CD8-positive, alpha-beta T cell (primary cell): ENCODE measurements at places on chromosomes 2 and 18.

DNA sequence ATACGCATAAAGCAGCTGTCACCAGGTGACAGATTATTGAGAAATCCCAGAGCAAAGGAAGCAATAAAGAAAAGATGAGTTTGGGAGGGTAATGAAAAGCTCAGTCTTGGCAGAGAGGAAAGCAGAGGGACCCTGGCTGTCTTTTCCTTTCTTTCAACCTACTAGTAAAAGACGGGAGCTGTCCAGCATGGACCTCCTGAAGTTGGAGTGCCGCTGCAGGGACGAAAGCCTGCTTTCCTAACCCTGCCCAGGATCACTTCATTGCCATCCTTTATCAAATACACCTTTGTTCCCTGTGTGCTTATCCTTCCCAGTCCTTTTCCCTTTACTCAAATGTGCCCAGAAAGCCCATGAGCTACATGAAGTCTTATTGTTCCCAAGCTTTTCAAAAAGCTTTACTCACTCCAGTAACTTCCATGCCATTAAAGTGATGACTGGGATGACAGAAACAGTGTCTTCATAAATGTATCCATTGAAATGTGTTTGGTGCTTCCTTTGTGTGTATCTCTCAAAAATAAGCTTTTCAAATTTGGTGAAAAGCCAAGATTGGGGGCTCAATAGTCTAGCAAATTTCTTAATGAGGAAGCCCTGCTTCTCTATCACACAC, 3.7 kb upstream of the SPR start:
- DNase-seq: no peak

DNA sequence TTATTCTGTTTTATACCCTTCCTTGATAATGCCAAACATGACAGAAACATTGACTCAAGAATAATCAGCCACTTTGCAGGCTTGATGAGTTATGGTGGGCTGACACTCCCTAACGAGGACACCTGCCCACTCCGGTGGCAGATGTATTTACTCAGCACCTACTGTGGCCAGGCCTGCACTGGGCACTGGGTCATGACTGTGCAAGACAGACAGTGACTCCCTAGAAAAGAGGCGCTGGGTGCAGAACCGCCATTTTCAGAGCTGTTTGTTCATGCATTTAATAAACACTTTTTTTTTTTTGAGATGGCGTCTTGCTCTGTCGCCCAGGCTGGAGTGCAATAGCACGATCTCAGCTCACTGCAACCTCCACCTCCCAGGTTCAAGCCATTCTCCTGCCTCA, 32.5 kb downstream of the SNED1 start:
- DNase-seq: no peak

DNA sequence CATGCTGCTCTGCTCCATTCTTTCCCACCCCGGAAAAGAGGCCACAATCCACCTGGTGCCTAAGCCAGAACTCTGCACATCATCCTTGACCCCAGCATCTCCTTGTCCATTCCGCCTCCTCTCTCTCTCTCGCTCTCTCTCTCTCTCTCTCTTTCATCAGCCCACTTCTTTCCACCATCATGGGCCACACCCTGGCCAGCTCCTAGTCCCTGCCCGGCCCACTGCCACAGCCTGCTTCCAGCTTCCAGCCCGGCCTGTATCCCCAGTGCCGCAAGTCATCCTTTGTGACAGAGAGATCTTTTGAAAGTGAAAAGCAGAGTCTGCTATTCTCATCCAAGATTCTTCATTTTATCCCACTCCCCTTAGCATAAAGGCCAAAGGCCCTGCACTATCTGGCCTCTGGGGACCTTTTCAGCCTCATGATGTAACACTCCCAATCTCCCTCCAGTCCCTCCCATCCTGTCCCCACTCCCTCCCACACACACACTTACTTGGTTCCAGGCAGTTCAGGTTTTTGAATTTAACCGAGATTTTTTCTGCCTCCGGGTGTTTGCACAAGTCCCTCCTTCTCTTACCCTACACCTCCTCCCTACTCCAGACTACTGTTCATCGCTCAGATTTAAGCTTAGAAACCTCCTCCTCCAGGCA, 214.0 kb downstream of the EN1 start:
- DNase-seq: no peak

- no peak for DNase-seq
Measured at GRCh38 chr18:62312851-62313250, 12.3 kb upstream of the TNFRSF11A start.

DNA sequence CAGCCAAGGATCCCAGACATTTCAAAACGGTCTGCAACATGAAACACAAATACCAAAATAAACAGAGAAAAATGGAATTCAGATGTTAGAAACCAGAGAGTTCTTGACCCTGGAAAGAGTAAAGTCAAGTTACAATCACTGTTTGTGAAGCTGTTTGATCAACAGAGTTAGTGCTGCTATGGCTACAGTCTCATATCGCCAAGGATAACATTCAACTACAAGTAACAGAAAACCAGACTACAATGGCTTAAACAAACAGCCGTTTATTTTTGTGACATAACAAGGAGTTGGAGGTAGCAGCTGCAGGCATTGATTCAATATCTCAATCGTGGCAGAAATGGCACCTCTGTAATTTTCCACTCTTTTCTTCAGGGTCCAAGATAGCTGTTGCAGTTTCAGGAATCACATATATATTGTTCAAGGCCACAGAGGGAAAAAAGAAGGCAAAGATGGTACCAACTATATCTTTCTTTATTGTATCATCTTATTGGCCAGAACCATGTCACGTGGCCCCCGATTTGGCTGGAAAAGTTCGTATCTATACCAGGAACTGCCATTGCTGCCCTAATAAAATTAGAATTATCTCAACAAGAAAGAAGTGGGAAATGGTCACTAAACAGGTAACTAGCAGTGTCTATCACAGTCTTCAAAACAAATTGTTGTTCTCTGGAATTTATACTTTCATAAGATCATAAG, 17.7 kb upstream of the HNRNPLL start:
- no peak for DNase-seq

DNA sequence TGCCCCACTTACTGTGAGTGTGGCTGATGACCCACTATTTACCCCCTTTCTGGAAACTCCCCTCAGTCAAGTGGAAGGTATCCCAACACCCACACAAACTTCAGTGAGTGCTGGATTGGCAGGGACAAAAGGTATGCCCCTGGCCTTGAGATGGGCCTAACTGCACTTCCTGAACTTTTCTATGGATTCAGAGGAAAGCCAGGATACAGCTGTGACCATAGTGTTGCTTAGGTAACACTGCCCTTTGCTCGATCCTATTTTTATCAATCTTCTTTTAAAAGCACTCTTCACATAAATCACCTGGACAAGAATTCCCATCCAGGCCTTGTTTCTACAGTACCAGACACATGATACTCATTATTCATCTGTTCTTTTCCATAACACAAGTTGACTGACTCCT, 671.5 kb upstream of the SLC8A1 start:
- no peak for DNase-seq

- peak; percentile 54 for DNase-seq
Measured at GRCh38 chr2:10042301-10043161, 819 bp upstream of the KLF11 start.

- no peak for DNase-seq
Measured at GRCh38 chr2:24570225-24570624, 79.2 kb downstream of the NCOA1 start.

- no peak for DNase-seq
Measured at GRCh38 chr2:144374163-144374661, 145.7 kb downstream of the ZEB2 start.

DNA sequence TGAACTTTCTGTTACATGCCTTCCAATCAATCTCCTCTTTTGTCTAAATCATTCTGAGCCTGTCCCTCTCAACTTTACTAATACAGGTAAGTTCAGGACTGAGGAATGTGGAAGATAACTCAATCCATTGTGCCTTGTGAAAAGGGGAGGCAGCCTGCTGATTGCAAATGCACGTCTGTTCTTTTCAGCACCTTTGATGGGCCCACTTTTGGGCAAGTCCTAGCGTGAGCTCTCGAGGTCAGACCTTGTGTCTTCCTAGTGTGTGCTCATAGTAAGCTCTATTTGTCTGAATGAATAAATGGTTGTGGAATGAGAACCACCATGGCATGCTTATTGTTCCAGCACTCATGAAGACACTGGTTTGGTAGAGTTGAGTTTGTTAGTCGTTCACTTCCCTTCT, 50.4 kb upstream of the REL start:
- no peak for DNase-seq

DNA sequence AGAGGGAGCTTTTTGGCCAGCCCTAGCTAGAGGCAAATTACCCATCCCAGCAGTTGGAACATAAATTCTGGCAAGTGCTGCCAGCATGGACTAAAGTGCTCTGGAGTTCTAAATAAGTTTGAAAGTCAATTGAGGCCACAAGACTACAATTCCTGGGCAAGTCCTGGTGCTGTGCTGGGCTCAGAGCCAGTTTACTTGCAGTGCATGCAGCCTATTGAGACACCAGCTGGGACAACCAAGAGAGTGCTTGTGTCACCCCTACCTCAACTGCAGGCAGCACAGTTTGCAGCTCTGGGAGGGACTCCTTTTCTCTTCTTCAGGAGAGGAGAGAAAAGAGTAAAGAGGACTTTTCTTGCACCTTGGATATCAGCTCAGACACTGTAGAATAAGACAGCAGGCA, 277.2 kb upstream of the TMEFF2 start:
- DNase-seq: no peak

GRCh38 chr2:10255189-10256030, 47.3 kb upstream of the HPCAL1 start:
- no peak for DNase-seq

DNA sequence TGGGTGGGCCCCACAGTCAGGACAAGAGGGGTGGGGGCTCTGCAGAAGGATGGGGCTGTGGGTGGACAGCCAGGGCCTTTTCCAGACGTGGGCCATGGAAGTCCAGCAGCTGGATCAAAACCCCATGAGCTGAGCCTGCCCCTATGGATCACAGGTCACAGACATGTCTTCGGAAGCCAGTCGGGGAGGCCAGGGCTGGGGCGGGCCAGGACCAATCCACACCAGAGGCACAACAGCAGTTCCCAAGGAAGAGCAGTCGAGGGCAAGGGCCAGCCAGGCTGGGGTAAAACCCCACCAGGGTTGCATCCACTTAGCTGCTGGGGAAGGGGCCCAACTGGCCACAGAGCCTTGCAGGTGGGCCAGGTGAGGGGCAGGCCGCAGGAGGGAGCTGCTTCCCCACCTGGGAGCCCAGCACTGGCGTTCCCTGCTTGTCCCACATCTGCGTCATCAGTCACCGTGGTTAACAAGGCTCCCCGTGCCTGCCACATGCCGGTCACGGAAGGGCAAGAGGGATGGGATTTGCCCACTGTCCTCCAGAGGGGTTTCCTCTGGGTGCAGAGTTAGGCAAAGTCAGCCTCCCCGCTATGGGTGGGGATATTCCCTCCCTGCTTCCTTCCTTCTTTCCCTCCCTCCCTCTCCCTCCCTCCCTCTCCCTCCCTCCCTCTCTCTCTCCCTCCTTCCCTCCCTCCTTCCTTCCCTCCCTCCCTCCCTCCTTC, 46.4 kb upstream of the ODC1 start:
- DNase-seq: no peak

DNA sequence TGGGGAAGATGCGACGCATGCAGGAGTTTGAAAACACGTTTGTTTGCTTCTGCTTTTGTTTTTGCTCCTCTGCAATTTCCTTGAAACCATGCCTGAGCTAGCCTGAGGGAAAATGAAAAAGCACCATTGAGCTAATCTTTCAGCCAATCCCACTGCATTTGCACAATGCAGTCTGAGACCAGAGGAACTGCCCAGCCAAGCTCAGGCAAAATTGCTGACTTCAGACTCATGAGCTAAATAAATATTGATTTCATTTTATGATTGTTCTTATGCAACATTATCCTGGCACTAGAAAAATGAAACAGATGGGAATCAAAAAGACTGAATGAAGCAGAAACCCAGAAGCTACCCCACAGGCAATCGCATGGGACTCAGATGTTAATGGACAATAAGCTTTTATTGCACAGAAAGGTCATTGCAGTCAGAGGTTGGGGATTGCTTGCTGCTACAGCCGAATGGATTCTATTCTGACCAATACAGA, 37.0 kb downstream of the TPRKB start:
- no peak for DNase-seq

DNA sequence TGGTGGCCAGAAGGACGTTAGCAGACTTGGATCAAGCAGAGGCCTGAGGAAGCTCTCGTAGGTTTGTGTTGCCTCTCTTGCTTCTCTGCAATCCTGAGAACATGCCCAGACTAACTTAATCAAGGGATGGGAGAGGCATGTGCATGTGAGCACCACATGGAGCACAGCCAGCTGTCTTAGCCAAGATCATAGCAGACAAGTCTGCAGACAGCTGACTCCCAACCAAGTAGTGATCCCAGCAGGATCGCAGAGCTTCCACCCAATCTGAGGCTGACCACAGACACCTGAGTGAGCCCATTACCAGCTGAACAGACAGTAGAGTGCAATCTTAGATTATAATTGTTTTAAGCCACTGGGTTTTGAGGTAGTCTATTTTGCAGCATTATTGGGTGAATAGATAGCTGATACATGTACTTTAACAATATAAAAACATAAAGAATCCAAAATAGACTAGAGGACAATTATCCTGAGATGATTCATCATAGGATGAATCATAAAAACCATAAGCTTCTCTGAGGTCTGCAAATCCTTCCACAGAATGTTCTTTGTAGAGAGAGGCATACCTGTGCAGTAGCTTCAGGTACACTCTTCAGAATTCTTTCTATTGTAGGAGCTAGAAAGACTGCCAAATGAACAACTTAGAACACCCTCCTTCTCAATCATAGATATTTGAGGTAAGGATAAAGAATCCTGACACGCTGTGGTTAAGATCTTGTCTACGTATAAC, 25.2 kb upstream of the FAM110C start:
- DNase-seq: no peak

GRCh38 chr2:218873359-218874194, 7.1 kb upstream of the WNT10A start:
- DNase-seq: no peak

DNA sequence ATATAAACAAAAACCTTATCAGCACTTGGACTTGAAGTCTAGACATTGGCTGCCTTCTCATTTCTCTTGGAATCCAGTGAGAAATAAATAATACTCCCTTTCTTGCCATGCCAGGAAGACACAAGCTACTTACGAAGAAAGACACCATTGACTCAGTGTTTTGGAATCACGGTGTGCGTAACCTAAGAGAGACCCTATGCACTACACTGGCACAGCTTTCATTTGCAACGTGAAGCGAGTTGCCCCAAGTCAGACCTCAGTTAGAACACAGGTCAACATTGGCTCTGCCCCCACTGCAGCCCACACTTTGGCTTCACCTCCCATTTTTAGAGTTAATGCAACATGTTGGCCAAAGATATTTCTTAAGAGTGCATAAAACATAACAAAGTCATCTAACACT, 54.2 kb downstream of the PIEZO2 start:
- no peak for DNase-seq

- DNase-seq: peak; percentile 23
Measured at GRCh38 chr2:206260188-206261012, 14.1 kb upstream of the ZDBF2 start.
